ENCODE measurements at places on chromosomes 2 and 18.

DNA sequence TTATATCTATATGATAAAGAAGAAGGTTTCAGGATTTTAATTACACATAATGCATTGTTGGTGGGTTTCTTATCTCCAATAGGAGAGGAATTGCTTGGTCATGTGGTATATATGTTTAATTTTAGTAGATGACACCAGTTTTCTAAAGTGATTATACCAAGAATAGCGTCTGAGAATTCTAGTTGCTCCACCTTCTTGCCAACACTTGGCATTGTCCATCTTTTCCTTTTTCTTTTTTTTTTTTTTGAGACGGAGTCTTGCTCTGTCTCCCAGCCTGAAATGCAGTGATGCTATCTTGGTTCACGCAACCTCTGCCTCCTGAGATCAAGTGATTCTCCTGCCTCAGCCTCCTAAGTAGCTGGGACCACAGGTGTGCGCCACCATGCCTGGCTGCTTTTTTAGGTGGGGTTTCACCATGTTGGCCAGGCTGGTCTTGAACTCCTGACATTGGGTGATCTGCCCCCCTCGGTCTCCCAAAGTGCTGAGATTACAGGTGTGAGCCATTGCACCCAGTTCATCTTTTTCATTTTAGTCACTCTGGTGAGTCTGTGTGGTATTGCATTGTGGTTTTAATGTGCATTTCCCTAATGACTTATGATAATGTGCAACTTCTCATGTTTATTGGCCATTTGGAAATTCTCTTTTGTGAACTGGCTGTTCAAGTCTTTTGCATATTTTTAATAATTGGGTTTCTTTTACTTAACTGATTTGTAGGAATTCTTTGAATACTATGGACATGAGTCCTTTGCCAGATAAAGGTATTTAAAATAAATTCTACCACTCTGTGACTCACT lies 37.3 kb upstream of the ZNF512 start:
- no peak for DNase-seq

GRCh38 chr18:51107082-51107481 lies 77.1 kb downstream of the SMAD4 start:
- no peak for DNase-seq

DNA sequence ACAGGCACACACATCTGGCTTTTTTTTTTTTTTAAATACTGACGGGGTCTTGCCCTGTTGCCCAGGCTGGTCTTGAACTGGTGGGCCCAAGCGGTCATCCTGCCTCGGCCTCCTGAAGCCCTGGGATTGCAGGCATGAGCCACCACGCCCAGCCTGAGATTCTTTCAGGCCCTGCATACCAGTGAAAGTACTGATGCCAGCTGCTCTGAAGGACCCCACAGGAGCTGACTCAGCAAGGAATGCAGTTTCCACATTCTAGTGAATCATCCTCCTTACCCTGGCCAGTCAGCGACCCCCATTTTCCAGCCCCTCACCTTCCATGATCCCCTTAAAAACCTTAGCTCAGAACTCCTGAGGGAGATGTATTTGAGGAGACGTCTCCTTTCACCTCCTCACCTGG lies 5.8 kb upstream of the DTYMK start:
- DNase-seq = no peak

GRCh38 chr2:229342376-229342775 lies 71.3 kb upstream of the PID1 start:
- DNase-seq = no peak

DNA sequence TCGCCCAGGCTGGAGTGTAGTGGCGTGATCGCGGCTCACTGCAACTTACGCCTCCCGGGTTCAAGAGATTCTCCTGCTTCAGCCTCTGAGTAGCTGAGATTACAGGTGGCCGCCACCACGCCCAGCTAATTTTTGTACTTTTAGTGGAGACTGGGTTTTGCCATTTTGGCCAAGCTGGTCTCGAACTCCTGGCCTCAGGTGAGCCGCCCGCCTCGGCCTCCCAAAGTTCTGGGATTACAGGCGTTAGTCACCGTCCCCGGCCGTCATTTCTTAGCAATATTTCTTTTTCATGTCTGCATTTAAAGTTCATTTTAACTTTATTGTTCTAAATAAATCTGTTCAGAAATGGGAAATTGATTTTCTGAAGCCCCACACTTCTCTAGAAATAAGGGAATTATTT lies 597.3 kb upstream of the DDX18 start:
- DNase-seq = no peak

GRCh38 chr2:42618116-42618515 lies 49.7 kb downstream of the MTA3 start:
- DNase-seq = no peak

GRCh38 chr2:46976556-46977279 lies 61.1 kb upstream of the MCFD2 start:
- DNase-seq = no peak

DNA sequence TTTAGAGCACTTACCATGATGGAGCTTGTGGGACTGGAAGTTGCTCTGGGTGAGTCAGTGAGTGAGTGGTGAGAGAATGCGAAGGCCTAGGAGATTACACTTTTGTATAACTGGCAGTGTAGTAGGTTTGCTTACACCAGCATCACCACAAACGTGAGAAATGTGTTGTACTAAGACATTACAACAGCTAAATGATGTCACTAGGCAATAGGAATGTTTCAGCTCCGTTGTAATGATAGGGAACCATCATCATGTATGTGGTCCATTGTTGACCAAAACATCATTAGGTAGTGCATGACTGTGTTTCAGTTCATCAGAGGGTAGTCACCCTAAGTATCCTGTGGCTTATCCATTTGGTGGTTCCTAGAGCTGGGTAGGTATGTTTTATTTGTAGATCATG lies 11.9 kb downstream of the ZNF407 start:
- DNase-seq = no peak

- DNase-seq = no peak
These were observed 51.2 kb downstream of the MBP start for GRCh38 chr18:77081390-77081778.

DNA sequence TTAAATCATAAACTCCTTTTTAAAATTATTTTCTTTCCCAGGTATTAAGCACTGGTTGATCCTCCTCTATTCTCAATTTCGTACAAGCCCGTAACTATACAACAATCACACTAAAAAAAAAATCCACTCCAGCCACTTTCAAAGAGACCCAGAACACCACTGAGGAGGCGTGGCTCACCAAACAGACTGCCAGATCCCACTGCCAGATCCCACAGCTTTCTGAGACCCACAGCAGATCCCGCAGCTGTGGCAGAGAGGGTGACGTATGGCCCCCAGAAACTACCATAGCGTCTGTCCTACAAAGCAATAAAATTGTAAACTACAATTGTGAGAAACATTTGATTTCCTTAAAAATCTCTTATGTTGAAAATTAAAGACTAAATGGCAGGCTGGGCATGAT lies 230.7 kb upstream of the PXDN start:
- no peak for DNase-seq

DNA sequence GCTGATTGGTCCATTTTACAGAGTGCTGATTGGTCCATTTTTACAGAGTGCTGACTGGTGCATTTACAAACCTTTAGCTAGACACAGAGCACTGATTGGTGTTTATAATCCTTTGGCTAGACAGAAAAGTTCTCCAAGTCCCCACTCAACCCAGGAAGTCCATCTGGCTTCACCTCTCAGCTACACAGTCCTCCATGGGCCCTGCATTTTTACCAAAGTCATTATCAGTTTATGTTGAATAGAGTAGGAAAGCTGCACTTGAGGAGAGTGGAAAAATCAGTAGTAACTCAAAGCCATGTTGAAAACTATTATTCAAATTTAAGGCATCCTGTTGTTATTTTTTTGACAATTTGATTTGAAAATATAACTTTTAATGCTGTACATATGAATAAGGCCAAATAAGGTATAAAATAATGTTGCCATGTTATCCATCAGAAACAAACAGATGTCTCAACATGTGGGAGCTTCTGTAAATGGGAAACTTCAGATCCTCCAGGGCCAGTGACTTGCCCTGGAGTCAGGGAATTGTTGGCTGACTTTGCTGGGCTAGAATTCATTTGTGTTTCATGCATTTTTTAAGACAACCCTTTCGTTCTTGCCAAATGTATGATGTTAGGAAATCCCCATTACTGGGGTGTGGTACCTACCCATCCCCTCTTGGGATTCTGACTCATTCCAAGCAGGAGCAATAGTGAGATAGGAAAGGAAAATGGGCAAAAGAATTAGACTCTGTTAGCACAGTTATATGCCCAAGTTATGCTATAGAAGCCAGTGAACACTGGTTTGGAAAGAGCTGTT lies 37.8 kb upstream of the CCDC195 start:
- no peak for DNase-seq

DNA sequence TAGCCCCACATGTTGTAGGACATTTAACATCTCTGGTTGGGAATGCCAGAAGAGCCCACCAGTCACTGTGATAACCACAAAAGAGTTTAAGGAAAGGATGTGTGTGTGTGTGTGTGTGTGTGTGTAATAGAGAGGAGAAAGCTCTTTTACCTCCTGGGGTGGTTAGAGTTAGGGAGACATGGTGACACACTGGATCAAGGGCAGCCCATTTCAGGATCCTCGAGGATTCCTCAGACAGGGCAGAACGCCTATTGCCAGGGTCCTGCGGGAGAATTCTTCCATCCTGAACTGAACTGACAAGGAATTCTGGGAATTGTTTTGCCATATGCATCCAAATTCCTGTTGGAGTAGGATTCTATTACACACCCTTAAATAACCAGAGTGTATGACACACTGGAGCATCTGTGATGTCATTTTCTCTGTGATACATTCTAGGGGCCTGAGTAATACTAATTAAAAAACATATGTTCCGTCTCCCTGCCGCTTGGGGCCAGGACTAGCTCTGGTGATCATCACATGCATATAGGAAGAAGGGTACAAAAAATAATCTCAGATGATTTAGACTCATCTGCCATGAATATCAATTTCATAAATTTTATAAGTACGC lies 156.4 kb upstream of the MMADHC start:
- DNase-seq = no peak

GRCh38 chr2:135121016-135121657 lies 69.0 kb downstream of the RAB3GAP1 start:
- DNase-seq = no peak

DNA sequence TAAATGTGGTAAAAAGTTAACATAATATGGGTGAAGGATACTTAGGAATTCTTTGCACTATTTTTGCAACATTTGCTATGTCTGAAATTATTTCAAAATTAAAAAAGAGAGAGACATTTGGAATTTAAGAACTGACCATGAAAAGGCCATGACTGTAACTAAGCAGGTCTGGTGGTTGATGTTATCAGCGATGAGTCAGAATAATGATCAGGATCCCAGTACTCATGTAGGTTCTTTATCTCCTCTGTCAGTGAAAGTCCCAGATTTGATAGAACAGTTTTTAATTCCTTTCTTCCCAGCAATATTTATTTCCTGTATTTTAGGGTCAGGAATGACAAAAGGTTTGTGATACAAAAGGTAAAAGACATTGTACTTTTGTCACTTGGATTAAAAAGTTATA lies 242.4 kb upstream of the ZNF521 start:
- DNase-seq = no peak

DNA sequence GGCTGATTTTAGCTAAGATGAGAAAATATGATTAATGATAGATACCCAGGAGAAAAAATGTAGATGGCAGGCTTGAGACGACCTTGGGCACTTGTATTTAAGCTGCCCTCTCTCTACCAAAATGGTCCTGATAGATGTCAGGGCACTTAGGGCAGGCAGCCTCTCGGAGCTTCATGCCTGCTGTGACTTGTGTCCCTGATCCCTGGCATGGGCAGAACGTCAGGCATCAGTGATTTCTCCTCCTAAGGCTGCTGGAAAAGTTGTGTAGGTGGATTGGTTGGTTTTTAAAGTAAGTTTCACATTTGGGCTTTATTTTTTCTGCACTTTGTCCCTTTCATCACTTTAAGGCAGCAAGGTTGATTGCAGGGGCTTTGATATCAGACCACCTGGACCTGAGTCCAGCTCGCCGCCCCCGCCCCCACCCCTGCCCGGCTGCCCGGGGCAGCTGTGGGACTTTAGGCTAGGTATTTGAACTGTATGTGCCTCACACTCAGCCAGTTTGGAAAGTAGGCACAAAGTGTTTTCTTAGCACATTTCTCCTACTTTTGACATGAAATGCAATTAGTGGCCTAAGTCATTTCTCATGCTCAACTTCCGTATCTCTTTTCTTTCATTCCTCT lies 35.0 kb upstream of the SCLY start:
- DNase-seq = no peak

GRCh38 chr2:86661333-86661732 lies 37.7 kb upstream of the RNF103 start:
- DNase-seq = no peak

- no peak for DNase-seq
These were observed 101.5 kb downstream of the ALPK2 start for GRCh38 chr18:58527285-58527951.

DNA sequence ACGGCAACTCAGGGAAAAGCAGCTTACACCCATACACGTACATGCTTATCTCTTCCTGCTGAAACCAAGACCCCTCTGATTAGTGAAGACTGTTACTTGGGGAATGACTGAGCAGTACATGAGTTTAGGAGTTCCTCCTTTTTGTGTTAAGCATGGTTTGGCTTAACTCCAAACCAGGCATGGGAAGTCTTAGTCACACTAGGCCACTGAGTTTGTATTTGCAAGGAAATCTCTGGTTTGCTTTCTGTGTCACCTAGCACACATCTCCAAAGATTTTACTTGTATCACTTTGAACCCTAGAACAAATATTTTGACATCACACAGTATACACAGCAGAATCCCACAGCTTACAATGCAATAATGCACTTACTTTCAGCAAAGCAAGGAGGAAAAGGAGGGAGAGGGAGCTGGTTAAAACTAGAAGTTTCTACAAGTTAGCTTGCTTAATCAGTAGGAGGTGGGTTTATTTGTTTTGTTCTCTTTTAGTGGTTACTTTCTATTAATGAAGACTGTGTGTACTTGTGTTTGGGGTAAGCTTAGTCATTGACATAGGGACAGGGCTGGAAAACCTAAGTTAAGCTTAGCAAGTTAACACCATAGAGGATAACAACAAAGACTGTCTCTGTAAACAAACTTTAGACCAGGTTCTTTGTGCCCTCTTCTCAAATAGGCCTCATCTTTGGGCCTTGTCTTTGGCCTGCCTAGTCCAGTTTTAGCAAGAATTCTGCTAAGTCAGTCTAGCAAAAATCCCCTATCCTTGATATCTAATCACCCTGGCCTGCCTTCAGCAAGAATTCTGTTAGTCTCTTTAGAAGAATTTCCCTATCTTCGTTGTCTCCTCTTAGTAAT lies 219.4 kb downstream of the MREG start:
- peak; percentile 27 for DNase-seq
